ENCODE measurements at places on chromosomes 6 and 20. TPM values are rescaled to one million over a fixed set of nuclear protein-coding genes. Genes with fewer than 3 reads are reported as not detected.

HMGA1 gene
- total RNA-seq = 30.4 TPM

TMEM74B gene
- 8.2 TPM for total RNA-seq

BPIFA1 gene
- 109 TPM for total RNA-seq

DNA sequence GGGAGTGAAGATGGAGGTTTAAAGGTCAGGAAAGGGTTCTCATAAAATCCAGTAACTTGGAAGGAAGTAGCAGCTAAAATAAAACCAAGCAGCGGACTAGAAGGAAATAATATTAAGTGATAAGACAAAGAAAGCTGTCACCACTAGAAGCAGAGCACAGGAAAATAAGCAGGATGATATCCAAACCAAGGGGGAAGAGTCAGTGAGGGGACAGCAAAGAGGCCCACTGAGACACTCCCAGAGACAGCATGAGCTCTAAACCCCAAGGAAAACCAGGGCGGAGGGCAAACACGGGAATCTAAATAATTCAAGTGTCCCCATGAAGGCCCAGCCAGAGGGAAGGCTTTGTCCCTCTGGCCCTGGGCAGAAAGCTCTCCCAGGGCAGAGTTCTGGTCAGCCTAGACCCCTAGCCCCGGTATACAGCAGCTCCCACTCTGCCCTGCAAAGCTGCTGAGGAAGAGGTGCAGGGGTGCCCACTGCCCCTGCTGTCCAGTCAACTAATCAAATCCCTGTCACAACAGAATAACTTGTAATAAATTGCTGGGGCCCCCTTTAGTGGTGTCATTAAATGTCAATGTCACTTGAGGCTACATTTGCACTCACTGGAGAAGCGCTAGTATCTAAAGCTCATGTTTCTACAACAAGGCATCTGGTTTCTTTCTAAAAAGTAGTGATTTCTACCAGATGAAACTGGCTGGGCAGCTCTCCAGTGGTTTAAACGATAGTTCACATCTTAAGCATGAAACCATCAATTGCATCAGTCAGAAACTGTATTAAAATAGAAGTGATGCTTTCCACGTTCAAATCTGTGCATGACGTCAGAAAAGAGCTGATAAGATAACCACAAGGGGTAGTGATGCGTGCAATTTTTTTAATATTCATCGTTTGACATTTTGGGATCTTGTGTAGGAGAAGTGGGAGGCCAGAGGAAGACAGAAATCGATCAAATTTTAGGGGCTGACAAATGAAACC, 13.6 kb downstream of the PDE10A start:
- DNase-seq = peak; percentile 68

DNA sequence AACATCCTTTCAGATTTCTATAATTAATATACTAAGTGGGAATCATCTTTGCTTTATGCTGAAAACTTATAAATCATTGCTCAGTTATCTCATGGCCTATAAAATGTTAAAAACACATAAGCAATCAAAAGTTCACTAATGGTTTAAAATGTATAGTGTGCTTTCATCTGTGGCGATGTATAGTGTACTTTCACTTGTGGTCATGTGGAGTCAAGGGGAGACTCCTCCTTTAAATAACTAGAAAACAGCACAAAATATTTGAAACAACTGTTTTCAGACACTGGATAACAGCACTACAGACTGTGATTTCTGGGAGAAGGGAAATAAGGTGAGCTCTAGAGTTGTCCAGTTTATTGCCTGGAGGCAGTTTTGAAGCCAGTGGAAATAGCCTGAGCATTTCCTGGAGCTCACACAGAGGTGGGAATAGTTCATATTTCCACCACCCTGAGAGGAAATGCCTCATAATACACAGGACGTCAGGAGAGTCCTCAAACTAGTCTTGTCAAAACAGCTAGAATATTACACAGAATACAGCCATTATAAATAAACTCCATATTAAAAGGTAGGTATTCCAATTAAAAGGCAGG, 89.4 kb downstream of the CEP162 start:
- DNase-seq = no peak

DNA sequence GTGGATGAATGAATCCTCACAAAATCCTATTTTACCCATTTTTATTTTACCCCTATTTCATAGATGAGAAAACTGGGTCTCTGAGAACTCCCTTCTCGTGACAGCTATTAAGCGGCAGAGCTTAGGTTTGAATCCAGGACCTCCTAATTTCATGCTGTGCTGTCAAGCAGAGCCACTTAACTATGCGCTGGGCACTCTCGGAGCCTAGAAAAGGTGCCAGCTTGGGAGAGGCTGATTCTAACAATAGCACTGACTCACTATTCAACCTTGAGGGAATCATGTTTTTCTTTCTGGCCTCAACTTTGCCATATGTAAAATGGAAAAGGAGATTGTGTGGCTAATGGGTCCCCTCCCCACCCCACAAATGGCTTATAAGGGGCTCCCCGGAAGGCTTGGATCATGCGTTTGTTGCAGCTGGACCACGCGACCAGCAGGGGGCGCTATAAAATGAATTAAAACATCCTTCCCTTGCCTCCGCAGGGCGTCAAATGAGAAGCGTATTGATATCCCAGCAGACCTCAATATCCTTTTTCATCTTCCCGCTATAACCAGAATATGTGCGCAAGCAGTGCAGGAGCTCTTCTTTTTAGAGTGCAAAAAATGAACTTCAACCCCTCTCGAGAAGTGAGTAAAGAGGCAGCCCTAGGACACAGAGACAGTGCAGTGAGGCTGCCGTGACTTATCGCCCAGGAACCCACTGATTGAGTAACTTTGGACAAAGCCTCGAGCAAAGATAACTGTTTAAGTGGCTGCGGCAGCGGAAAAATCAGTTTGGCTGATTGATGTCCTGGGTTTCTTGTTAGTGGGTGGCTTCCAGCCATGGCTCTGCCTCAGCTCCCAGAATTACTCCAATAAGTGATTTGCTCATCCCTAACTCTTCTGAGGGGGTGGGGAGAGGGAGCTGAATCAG, 12.8 kb upstream of the PDYN start:
- peak; percentile 49 for DNase-seq

- no peak for DNase-seq
Measured at GRCh38 chr6:43428874-43429273, 1.5 kb downstream of the ABCC10 start.

DNA sequence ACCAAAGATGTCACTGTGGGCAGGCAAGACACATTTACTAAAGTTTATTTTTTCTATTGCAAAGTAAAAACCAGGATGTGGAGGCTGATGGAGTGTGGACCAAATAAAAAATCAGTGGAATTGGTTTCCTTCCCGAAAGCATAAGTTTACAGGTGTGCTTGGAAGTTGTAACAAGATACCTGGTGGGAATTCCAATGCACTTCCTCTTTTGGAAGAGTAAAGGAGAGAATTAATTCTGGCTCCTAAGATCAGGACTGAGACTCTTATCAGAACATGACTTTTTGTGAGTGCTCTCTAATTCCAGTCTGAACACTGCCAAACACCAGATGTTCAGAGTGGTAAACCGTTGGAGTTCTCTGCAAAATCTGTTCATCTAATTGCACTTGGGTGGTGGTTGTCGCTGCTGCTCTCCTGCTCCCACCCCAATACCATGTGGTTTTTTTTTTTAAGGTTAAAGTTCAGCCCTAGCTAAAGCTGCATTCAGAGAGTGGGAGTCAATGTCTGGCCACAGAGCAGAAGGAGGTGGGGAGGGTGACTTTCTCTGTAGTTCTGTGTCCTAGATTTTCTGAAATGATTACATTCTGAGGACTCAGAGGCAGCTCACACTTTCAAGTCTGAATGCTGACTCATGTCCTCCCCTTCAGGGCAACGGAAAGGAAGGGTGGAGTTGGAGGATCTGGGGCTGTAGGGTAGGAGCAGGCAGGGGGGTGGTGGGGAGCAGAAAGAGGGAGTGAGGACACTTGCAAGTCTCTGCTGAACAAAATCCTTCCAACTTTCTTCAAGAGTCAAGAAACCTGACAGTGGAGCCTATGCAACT, 275.8 kb upstream of the PRDM1 start:
- DNase-seq = no peak

DNA sequence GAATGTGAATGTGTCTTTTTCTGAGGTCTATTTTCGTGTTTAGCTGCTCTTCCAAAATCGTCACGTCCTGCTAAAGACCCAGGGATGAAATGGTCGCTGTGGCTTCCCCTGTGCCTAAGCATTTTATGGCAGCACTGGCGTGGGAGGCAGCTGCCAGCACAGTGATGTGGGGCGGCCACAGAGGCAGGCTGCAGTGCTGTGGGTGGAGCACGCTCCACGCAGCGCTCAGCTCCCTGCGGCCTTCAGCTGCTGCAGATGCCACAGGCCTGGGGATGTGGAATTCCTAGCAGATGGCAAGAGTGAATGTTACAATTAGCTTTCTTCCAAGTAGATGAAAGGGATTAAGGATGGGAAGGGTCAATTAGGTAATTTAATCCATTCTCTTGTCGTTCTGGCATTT, 242.6 kb downstream of the SMOC2 start:
- DNase-seq = peak; percentile 74

- no peak for DNase-seq
Measured at GRCh38 chr6:134870677-134871498, 79.0 kb downstream of the ALDH8A1 start.
